ENCODE measurements at places on chromosomes 3 and 15.

- DNase-seq, result no peak
Measured at GRCh38 chr3:143851331-143852017, 3.2 kb upstream of the SLC9A9 start.

DNA sequence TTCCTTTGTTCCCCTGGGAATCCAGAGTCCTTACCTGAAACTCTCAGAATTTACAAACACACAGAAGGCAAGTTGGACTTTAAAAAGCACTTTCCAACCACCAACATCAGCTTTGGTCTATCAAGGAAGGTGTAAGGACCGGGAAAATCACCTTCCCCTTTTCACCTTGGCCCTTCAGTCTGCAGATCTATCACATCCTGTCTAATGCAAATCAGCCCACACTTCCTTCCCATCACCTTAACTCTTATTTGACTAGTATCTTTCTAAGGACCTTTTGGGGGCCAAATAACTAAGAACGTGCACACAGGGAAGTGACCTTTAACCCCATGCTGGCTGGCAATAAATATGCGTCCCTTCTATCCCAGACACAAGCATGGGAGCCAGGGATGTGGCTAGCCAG is 320.6 kb downstream of the ARRDC4 start:
- no peak for DNase-seq

GRCh38 chr3:74463515-74463914 is 150.9 kb downstream of the CNTN3 start:
- DNase-seq, result no peak

- no peak for DNase-seq
Measured at GRCh38 chr15:42185801-42186200, 22.3 kb downstream of the VPS39 start.

GRCh38 chr3:11407644-11408043 is 135.4 kb downstream of the ATG7 start:
- no peak for DNase-seq

- DNase-seq, result no peak
Measured at GRCh38 chr3:32575451-32576113, 4.9 kb upstream of the DYNC1LI1 start.

- no peak for DNase-seq
Measured at GRCh38 chr3:66297260-66297873, 76.6 kb downstream of the SLC25A26 start.

GRCh38 chr15:56817321-56818080 is 84.2 kb upstream of the ZNF280D start:
- DNase-seq, result no peak

GRCh38 chr3:129576514-129577352 is 29.7 kb downstream of the PLXND1 start:
- DNase-seq, result no peak

DNA sequence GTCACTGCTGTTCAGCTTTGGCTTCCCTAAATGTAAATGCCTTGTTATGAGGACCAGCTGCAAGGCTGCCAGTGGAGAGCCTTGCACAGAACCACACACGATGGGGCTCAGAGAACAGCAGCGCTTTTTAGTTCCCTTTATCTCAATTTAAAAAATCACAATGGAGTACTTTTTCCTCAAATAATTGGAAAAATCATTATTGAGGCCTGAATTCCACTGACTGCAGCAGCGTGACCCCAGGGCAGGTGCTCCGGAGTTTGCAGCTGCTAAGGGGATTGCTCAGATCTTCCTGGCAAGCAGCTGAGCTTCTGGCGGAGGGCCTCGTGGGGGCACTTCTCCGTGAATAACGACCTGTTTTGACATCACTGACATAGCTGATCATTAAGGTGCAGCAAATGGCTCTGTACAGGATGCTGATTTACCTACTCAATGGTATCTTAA is 245.6 kb upstream of the TRIM42 start:
- no peak for DNase-seq

GRCh38 chr3:27746838-27747237 is 24.7 kb upstream of the EOMES start:
- no peak for DNase-seq

- DNase-seq, result no peak
Measured at GRCh38 chr3:174775603-174776002, 83.5 kb upstream of the NAALADL2 start.

DNA sequence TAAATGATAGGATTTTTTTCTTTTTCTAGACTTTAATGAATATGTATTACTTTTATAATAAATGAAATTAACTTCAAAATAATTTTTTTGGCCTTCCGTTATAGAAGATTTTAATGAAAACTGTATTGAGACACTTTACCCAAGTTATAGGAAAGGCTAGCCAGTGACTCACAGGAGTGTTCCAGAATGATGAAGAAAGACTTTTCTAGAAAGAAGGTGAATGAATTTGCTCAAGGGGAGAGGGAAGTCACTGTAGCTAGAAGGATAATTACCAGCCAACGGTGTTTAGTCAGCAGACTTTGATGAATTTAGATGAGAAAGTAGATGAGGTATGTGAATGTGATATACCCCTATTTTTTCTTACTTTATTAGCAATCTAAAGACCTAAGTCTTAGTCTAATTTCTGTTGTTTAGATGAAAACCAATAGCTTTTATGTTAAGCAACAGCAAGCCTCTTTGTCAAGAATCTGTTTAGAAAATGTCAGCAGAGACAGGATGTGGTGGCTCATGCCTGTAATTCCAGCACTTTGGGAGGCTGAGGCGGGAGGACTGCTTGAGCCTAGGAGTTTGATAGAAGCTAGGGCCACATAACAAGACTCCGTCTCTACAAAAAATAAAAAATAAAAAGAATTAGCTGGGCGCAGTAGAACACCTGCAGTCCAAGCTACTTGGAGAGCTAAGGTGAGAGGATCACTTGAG is 3.2 kb downstream of the ALAS1 start:
- no peak for DNase-seq

- no peak for DNase-seq
Measured at GRCh38 chr3:183779896-183780465, 45.4 kb downstream of the MAP6D1 start.

DNA sequence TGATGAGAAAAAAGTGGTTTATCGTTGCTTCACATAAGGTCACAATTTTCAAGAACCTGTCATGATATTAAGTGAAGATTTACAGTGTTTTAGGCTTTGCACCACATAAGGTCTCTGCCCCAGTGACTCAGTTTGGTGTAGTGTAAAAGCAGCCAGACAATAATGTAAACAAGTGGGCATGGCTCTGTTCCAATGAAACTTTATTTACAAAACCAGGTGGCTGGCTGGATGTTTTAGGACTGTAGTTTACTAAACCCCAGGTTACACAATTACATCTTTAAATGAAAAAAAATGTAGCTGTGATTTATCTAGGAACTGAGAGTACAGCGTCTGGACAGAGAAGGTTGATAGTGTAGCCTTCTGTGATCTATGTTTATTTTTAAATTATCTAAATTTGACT is 9.7 kb upstream of the FBXL22 start:
- DNase-seq, result no peak

- DNase-seq, result peak; percentile 65
Measured at GRCh38 chr3:126982126-126982470, 817 bp upstream of the PLXNA1 start.

GRCh38 chr15:94621736-94622135 is 390.4 kb downstream of the MCTP2 start:
- DNase-seq, result no peak

GRCh38 chr3:30493911-30494311 is 112.5 kb upstream of the TGFBR2 start:
- DNase-seq, result no peak

GRCh38 chr3:119695480-119695879 is 7.3 kb upstream of the CFAP91 start:
- DNase-seq, result no peak

DNA sequence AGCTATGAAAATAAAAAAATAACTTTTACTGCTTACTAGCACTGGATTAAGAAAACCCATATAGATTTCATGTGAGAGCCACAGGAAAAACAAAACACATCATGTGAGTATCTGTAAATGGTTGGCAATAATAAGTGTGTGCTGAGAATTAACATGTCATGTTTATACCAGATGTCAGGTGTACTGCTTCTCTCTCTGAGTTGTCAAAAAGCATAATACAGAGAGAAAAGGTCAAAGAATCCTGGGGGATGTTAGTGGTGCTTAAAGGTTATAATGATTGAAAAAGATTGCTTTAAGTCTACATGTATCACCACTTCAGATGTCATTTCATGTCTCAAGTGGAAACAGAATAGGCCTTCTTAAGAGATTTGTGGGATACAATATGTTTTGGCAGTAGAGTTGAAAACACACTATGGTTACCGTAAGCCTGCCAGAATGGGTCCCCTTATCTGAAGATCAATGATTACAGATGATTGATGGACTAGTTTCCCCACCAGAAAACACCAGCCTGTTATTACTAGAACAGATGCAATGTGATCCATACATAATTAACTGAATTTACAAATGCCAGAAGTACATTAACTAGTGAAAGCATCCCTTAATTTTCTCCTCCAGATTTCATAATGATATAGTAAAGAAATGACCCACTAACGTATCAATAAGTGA is 204.1 kb downstream of the CNTN3 start:
- DNase-seq, result no peak

DNA sequence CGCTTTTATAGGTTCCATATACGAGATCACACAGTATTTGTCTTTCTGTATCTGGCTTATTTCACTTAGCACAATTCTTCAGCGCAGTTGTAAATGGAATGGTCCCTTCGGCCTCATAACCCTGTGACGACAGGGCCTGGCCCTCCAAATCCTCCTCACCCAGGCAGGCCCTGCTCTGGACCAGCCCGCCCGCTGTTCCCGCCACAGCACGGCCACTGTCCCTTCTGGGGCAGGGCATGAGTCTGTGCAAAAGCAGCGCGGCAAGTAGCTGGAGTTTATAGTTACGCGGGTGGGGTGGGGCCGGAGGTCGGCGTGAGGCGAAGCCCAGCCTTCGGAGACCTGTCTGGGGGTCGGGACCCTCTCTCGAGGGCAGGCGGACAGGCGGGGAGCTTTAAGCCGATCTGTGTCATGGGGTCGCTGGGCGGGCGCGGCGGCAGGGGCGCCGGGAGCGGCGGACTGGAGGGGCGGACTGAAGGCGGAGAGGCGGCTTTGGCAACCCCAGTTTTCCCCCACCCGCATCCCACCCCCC is 543 bp downstream of the ARPIN start:
- DNase-seq, result no peak

DNA sequence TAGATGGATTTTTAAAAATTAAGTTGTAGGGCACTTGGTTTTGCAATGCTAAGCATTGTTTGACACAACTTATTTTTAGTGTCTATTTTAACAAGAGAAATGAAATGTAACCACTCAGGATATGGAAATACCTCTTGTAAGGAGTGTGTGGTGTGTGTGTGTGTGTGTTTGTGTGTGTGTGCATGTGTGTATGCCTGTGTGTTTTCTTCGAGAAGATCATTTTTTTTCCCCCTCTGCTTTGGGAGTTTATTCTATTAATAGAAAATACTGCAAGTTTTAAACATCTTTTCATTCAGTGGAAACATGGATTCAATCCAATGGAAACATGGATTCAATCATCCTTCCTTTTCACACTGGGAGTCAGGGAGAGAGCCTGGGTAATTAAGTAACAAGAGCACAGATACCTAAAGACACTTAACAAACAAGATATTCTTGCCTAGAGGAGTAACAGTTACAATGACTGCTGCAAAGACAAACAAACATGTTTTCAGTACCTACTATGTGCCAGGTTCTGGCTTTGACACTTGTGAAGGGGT is 567.2 kb upstream of the TBL1XR1 start:
- no peak for DNase-seq

GRCh38 chr3:105967117-105967516 is 98.3 kb upstream of the CBLB start:
- DNase-seq, result no peak

GRCh38 chr3:133979553-133979952 is 50.2 kb downstream of the SLCO2A1 start:
- no peak for DNase-seq

- no peak for DNase-seq
Measured at GRCh38 chr15:101362986-101363566, 68.0 kb upstream of the SNRPA1 start.

DNA sequence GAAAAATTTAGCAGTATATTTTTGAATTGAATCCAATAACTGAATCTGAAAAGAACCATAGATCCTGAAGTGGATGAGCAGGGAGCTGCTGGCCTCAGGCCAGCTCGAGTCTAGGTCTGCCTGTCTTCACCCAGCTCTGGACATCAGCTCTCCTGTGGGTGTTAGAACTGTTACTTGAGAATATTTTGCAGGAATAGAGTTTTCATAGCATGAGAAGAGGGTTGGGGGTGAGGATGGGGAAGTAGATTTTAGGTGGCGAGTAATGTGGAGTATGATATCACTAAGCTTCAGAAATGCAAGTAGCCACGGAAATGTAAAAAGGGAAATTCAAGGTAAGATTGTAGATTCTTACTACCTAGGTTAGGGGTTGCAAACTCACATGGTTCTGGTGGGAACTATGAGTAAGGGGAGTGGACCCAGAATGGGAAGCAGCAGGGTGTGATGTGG is 6.2 kb downstream of the RAB8B start:
- no peak for DNase-seq

DNA sequence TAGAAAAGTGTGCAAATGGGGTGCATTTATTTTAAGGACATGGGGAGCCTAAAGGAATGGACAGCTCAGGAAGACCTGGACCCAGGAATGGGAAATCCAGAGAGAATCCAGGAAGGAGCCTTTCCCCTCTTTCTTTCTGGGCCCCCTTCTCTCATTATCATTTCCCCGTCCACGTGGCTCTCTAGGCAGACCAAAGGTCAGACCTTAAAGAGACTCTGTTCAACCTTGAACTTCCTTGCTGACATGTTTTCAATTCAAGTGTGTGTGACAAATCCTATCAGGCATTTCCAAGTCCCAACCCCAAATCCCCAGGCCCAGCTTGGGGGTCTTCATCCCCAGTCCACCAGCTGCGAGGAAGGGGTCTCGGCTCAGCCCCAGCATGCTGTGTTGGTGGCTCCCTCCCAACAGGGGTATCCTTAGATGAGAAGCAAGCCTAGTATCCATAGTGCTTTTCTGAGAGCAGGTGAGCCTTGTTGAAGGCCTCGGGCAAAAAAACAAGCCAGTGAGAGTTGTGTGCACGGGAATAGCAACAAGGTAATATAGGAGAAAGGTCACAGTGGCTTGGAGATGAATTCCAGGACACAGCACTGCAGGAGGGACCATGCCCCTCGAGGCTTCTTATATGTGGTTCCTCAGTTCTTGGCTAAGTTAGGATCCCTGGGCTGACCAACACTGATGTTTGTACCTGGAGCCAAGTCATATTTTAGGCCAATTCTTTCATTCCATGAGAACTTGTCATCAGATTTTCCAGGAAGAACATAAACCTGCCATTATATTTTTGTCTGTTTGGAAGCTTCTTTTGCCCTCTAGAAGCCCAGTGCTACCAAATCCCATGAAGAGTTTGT is 130.0 kb downstream of the ASB7 start:
- no peak for DNase-seq

- DNase-seq, result no peak
Measured at GRCh38 chr15:79977431-79978054, 6.5 kb upstream of the BCL2A1 start.

- DNase-seq, result no peak
Measured at GRCh38 chr3:47017504-47018268, 38.2 kb downstream of the NBEAL2 start.

- DNase-seq, result no peak
Measured at GRCh38 chr3:171883893-171884279, 40.7 kb downstream of the TMEM212 start.

DNA sequence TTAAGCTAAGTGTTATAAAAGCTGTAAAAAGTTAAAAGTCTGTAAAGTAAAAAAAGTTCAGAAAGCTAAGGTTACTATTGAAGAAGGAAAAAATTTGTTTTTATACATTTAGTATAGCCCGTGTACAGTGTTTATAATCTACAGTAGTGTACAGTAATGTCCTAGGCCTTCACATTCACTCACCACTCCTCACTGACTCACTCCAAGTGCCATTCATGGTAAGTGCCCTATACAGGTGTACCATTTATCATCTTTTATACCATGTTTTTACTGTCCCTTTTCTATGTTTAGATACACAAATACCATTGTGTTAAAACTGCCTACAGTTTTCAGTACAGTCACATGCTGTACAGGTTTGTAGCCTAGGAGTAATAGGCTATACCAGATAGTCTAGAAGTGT is 8.8 kb downstream of the CCDC71 start:
- no peak for DNase-seq
